ENCODE measurements at places on chromosomes 13 and 19.

GRCh38 chr13:38900188-38900587 is 90.4 kb downstream of the STOML3 start:
- peak; percentile 47 for DNase-seq

DNA sequence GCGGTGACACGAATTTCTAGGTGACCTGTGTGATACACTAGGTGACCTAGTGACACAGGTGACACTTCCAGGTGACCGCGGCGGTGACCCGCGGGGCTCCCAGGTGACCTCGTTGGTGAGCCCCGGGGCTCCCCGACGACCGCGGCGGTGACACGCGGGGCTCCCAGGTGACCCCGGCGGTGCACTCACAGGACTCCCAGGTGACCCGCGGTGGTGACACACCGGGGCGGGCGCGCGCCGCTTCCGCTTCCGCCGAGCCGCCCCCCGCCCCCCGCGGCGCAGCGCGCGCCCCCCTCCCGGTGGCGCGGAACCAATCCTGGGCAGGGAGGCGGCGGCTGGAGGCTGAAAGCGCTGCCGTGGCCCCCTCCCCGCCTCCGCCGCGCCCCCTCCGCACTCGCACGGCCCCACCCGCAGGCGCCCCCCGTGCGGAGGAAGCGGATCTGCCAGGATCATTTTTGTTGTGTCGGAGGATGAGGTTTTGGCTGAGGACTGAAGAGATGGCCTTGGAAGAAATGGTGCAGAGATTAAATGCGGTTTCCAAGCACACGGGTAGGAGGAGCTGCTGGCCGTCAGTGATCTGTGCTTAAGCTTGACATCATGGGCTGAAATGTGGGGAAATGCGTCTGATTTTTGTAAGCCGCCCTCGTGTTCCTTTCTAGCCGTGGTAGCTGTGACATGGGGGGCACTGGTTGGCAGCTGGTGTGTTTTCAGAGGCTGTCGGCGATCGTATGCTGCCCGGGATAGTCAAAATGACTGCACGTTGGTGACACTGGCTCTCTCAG is at the start of gene MCF2L:
TSS of gene MCF2L (plus strand) at position 305 of the 782 bp plus-strand sequence. CDS start at position 471, 166 bp downstream.
- DNase-seq = peak; percentile 42

- DNase-seq = no peak
These were observed 119.4 kb upstream of the MIR17HG start for GRCh38 chr13:91228108-91228507.

- no peak for DNase-seq
These were observed 48.9 kb upstream of the LRCH1 start for GRCh38 chr13:46504036-46504435.

- no peak for DNase-seq
These were observed 41.7 kb downstream of the SIAH3 start for GRCh38 chr13:45809801-45810394.

DNA sequence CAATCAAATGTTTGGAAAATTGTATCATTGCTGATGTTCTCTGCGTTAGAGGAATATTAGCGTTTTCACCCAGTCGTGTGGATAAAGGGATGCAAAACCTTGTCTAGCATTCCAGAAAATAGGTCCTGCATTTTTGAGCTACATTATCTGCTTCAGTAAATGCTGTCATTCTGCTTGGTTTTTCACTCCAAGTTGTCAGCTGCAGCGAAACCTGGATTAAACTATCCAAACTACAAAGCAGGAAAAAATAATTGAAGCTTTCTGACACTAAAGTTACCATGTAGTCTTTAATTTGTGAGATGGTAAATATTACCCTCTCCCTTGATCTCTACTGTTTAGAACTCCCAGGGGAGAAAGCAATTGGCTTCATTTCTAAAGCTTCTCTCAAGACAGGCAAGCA is 1795.5 kb upstream of the PRR20A start:
- DNase-seq = no peak

- DNase-seq = no peak
These were observed 24.0 kb downstream of the ZSWIM4 start for GRCh38 chr19:13819238-13819637.

DNA sequence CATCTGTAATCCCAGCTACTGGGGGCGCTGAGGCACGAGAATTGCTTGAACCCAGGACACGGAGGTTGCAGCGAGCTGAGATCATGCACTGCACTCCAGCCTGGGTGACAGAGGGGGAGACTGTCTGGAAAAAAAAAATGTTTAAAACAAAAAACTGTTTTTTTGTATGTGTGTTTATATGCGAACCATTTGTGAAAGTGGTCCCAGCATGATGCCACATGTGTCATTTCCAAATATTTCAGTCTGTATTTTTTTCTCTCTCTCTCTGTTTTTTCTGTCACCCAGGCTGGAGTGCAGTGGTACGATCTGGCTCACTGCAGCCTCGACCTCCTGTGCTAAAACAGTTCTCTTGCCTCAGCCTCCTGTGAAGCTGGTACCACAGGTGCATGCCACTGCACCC is 37.4 kb downstream of the SAE1 start:
- DNase-seq = no peak

- DNase-seq = peak; percentile 63
These were observed 22.8 kb downstream of the HAUS8 start for GRCh38 chr19:17052439-17052838.

GRCh38 chr19:6733338-6734095 is 3.9 kb downstream of the GPR108 start:
- DNase-seq = no peak

GRCh38 chr13:20422362-20422761 is 103.3 kb downstream of the CRYL1 start:
- no peak for DNase-seq

GRCh38 chr13:39563470-39563735 is 39.6 kb downstream of the LHFPL6 start:
- no peak for DNase-seq

DNA sequence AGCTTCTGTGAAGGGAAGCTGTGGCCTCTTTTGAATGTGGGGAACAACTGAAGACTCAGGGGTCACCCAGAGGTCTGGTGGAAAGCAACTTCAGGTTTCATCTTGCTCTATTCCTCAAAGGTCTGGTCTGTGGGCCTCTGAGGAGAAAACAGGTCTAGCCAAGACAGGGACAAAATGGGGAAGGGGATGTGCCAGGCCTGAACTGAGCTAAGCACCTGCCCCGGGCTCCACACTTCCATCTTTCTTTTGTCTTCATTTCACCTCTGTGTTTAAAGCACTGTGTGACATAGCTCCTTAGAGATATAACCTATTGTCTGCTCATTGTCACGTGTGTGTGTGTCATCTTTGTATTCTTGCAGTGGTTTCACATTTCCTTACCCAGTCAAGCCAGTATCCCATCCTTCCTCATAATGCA is 19.9 kb upstream of the GDF15 start:
- DNase-seq = no peak

GRCh38 chr13:48749699-48750473 is 96.2 kb downstream of the CYSLTR2 start:
- DNase-seq = peak; percentile 5

All from NAMALWA (cell line).